ENCODE measurements at places on chromosomes 1 and 21.
A peak's percentile ranks its signal among the peaks of the same experiment; 100 is the strongest.

- DNase-seq: no peak
These were observed 17.7 kb upstream of the KDM4A start for GRCh38 chr1:43632135-43632670.

GRCh38 chr1:222905151-222905550 is 90.3 kb downstream of the DISP1 start:
- DNase-seq: no peak

- no peak for DNase-seq
These were observed 3.4 kb upstream of the RPE65 start for GRCh38 chr1:68453060-68453670.

- DNase-seq: no peak
These were observed 137.7 kb downstream of the RUNX1 start for GRCh38 chr21:34911360-34911759.

- DNase-seq: no peak
These were observed at the start of gene RGS8 for GRCh38 chr1:182684116-182684828. Gene RGS8, minus strand, starts transcription at chr1:182684587. Its CDS starts 14,938 bp downstream, at chr1:182669649.

DNA sequence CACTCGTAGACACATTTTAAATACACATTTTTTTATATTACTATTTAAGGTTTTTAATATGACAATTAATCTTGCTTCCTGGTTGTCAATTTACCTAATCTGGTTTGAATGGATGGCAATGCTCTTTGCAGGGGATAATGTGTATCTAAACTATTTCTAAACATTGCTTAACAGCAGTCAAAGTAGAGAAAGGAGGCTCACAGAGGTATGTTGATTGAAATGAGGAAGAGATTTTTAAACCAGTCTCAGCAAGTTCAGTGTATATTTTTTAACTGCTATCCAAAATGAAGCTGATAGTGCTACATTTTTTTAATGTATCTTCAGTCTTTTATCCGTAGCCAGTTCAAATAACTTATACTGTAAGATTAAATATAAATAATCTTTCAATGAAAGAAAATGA is 17.4 kb downstream of the FMO1 start:
- DNase-seq: no peak

DNA sequence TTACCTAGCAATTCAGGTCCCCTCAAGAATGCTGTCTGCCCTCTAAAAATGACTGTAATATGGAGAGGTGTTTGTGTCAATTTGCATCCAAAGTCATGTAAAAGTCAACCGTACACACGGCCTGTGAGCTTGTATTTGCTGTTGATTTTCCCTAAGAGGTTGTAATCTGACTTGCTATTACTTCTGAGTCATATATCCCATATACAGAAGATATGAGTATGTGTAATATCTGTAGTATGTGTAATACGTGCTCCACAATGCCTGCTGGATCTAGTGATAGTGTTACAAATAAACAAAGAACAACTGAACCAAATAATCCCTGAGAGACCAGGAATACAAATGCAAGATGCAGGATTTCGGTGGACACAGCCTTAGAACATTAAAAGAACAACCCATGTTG is 1.4 kb upstream of the KCNJ6 start:
- DNase-seq: no peak

DNA sequence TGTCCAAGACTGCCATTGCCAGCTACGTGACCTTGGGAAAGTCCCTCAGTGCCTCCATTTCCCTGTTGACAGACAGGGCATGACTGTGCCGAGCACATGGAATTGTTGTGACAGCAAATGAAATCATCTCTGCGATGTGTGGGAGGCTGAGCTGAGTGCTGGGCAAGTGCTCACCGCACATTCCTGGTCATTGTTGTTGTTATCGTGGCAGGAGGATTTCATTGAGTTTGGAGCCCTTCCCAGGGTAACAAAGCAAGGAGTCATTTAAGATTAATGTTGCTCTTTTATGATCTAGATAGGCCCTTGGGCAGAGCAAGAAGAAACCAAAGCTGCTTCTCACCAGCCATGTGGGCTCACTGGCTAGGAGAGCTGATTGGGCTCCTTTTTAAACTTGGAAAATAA is 39.6 kb upstream of the ITPKB start:
- peak; percentile 90 for DNase-seq

DNA sequence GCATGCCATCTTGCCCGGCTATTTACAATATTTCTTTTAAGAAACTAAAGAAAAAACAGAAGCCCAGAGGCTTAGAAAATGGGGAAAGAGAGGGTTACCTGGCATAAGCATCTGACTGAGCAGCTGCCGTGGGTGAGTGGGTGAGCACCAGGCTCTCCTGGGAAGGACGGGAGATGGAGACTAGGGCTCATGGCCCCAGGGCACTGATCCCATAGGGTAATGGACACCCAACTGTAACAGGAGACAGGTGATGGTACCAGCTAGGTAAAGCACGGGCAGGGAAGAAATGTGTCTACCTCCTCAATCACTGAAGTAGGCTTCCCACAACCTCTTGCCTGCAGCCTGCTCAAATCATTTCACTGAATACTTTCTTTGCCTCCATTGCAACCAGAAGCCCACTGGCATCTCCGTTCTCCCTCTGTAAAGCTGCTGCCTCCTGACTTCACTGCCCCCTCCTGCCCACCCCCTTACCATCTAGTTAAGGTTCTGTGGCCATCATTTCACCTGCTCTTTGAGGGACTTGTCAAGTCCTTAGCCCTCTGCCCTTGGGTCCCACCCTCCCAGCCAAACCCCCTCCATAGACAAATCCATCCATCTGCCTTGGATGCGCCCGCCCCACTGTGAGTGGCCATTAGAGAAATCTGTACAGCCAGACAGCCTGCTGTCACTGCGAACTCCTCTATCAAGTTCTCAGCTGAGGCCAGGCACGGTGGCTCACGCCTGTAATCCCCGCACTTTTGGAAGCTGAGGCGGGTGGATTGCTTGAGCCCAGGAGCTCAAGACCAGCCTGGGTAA is 6.2 kb downstream of the TMEM125 start:
- no peak for DNase-seq

DNA sequence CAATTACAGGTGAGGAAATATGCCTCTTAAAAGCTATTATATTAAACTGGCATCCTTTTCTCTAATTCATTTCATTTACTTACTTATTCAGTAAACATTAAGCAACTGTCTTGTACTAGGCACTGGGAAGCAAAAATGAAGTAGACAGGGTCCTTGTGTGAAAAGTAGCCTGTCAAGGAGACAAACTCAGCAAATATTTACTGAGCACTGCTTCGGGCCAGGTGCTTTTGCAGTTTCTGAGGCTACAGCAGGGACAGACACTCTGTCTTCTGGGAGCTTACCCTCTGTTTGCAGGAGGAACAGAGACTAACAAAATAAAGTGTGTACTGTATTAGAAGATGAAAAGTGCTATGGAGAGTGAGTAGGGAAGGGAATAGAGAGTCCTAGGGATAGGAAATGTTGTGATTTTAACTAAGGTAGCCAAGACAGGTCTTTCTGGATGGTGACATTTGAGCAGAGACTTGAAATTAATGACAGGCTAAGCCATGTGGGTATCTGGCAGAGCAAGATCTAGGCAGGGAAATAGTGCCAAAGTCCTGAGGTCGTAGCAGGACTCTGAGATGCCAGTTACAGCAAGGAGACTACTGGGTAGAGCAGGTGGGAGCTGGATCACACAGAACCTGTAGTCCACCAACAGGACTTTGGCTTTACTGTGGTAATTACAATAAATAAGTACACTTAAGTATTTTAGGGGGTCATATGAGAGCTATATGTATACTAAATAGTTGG is 133.0 kb downstream of the ITSN1 start:
- no peak for DNase-seq

DNA sequence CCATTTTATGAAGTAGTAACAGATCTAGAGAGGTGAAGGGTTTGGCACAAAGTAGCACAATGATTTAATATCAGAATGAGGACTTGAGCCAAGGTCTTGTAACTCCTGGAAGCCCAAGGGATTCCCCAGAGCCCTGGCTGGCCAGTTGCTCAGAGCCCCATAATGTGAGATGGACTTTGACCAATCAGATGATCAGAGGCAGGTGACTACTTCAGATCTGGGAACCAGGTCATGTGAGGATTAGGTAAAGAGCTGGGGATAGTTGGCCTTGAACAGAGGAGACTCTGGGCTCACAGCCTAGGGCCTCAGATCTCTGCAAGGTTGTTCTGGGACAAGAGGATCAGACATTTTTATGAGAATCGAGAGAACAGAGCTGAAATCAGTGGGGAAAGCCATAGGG is 18.9 kb downstream of the SHISAL2A start:
- DNase-seq: no peak

DNA sequence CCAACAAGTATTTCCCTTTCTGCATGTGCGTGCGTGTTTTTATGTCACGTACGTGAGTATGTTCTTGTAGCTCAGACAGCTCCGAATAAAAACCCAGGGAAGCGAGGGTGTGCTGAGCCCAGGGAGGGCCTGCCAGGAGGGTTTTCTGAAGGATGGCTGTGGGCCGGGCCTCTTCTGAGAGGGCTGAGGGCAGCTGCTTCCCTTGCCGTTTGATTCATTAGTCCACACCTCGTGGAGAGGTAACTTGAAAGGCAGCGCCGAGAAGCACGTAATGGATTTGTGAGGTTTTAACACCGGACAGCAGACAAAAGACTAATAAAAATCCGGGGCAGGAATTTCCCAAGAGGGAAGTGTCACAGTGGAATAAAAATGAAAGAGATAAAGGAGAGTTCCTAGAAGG is 29.5 kb downstream of the CD247 start:
- DNase-seq: no peak

DNA sequence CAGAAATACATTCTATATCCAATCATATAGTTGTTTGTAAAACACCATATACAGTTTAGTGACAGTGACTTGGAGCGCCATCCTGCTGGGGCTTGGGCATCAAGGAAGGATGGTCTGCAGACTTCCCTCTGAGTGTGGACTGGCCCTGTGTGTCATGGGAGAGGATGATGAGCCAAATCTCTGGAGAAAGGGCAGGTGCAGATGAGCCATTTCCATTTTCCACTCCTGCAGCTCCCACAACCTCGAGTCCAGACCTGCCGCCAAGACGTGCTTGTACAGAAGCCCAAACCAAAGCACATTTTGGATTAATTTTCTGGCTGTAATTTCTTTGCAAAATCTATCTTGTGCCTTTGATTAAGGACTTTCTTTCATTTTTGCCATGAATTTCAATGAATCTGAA is 48.3 kb upstream of the SLC22A15 start:
- no peak for DNase-seq

GRCh38 chr1:183285256-183285655 is 99.2 kb downstream of the LAMC2 start:
- DNase-seq: no peak

GRCh38 chr1:29831500-29832117 is 595.3 kb downstream of the PTPRU start:
- no peak for DNase-seq

DNA sequence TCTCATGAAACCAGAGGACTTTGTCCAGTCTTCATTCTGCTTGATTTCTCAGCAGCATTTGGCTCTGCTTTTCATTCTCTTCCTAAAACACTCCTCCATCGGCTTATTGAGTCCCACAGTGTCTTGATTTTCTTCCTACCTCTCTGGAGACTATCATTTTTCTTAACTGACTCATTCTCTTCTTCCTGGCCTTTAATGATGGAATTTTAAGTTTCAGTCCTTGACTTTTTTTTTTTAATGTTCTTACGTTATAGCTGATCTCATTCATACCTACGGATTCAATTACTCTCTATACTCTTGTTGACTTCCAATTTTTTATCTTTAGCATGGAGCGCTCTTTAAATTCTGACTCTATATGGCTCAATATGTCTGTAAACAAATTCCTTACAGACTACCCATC is 111.1 kb downstream of the NEK7 start:
- DNase-seq: no peak

DNA sequence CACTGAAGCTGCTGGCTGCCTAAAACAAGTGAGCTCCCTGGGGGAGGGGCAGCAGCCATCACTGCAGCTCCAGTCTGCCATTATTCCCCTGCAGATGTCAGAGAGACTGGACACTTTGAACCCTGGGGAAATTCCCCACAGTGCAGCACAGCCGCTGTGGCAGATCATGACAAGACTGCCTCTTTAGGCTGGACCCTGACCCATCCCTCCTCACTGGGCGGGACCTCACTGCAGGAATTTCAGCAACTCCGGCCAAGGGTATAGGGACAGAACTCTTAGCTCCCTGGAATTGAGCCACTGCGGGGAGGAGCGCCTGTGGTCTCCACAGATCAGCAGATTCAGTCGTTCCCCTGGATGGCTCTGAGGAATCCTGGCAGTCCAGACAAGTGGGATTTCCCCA is 964.6 kb downstream of the BRINP3 start:
- no peak for DNase-seq

DNA sequence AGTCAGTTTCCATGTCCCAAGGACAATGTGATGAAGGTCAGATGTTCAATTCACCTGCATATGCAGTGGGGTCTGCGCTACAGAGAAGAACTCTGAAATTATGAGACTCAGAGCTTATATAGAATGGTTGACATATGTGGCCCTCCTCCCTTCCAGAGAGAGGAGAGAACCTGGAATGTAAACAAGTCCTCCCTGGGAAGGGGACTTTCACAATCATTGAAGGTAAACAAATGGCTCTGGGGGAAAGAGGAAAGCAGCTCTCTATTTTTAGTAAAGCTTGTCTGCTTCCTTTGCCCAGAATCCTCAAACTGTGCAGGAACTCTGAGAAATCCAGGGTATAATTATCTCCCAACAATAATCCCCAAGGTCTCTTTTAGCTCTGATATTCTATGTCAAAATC is 9.8 kb downstream of the OVGP1 start:
- DNase-seq: no peak

DNA sequence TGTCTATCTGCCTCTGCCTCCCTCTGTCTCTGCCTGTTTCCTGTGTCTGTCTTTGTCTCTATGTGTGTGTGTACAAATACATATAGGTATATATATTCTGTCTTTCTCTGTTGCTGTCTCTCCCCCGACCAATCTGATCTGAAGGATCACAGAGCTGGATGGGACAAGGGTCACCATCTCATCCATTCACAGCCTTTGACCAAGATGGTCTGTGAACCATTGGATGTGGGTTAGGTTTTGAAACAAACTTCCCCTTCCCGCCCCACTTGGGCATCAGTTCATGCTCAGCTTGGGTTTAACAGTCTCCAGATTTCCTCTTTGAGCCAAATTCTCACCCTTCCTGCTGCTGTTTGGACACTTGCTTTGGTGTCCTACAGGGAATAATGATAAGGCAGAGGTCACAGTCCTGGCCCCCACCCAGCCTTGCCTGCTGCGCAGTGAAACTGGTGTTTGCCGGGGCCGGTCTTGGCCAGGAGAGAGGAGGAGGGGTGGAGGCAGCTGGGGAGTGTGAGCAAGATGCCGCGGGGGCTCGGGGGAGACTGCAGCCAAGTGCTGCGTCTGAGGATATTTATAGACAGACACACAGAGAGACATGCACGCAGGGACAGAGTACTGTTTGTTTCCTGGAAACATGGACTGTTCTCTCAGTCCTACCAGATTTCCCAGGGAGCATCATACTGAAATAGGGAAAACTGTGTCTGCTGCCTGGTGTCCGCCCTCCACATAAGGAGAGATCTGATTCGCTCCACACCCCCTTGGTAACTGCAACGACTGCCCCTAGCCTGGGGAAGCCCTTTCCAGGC is 27.0 kb upstream of the BTG2 start:
- DNase-seq: peak; percentile 50
